ENCODE measurements at places on chromosomes 4 and X. TPM values are rescaled to one million over a fixed set of nuclear protein-coding genes. Genes with fewer than 3 reads are reported as not detected.

DNA sequence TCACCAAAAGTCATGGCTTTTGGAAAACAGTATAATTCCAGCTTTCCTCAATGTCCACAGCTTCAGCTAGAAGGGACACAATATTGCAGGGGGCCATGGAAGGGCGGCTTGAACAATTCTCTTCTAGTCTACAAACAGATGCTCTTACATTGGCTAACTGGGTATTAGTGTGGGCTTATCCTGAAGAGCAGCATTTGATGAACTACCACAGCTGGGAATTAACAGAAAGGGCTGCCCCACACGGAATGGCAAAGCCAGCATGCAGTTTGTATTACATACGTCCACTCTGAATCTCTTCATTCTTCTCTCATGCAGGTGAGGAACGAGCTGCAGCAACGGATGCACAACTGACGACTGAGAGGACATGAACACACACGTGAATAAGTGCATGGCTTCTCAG, 13.0 kb upstream of the PDCL2 start:
- no peak for DNase-seq

- peak; percentile 4 for DNase-seq
These were observed 762 bp downstream of the PIGA start for GRCh38 chrX:15334561-15334960.

- DNase-seq = no peak
These were observed 65.0 kb downstream of the ATXN3L start for GRCh38 chrX:13254870-13255269.

GRCh38 chrX:8971116-8971515, 62.8 kb downstream of the FAM9B start:
- DNase-seq = peak; percentile 30

DNA sequence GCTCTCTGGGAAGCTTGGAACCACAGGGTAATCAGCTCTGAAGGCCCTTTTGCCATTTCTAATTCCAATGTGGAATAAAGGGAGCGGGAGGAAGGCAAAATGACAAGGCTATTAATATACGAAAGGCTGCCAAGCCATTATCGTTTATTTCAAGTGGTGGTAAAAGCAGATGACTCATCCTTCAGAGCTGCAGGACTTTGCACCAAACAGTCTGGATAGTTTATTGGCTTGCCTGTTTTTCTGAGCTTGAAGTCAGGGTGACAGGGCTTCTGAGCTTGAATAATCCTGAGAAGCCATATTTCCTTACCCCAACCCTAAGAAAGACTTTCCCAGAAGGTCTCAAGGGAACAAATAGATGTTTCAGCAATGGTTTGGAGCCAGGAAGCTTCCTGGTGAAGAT, 7.7 kb upstream of the GABRE start:
- DNase-seq = no peak

DNA sequence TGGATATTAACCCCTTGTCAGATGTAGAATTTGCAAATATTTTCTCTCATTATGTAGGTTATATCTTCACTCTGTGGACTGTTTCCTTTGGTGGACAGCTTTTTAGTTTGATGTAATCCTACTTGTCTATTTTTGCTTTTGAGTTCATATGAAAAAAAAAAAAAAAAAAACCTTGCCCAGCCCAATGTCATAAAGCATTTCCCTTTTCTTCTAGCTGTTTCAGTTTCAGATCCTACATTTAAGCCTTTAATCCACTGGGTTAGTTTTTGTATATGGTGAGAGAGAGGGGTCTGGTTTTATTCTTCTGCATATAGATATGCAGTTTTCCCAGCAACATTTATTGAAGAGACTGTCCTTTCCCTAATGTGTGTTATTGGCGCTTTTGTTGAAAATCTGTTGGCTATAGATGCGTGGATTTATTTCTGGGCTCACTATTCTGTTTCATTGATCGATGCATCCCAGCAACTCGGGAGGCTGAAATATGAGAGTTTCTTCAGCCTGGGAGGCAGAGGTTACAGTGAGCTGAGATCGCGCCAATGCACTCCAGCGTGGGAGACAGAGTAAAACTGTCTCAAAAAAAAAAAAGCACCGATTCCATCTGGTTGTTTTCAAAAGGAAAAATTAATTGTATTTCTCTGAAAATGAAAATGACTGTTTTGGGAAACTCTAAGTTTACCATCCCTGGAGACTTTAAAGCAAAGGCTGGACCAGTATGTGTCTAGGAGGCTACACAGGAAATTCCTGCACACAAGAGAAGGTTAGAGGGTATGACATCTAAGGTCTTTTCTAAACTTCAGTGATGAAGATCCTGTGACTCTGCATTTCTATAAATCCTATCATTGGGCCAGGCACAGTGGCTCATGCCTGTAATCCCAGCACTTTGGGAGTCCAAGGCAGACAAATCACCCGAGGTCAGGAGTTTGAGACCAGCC, 35.6 kb downstream of the STEEP1 start:
- DNase-seq = no peak

GRCh38 chr4:21452931-21453330, 495.6 kb downstream of the KCNIP4 start:
- DNase-seq = no peak

DNA sequence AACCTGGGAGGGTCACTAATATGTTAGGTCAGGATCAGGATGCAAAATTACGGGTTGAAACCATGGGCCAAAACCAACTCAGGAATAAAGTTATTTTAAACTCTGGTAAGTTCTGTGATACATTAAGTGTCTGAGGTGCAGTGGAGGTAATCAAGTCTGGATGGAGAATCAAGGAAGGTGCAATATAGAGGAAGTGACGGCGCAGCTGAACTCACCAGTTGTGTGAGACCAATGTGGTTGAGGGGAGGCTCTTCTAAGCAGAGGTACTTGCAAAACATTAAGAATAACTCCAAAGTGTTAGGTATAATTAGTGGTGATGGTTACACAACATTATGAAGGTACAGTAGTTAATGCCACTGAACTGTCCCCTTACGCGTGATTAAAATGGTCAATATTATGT, 19.7 kb downstream of the GAB3 start:
- no peak for DNase-seq

DNA sequence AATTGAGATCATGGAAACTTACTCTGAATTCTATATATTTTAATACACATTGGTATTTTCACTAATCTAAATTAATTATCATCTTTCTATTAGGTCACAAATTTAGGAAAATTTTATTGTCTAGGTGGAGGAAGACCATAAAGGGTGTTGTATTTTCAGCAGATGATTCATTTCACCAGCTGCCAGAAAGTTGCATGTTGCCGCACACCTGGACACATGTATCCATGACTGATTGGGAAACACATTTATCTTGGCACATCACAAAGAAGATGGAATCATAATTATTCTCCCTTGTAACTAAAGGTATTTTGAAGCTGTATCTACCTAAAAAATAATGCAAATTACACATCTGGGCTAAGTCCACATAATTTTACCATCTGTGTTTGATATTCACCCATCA, 33.1 kb downstream of the SLC7A11 start:
- no peak for DNase-seq

DNA sequence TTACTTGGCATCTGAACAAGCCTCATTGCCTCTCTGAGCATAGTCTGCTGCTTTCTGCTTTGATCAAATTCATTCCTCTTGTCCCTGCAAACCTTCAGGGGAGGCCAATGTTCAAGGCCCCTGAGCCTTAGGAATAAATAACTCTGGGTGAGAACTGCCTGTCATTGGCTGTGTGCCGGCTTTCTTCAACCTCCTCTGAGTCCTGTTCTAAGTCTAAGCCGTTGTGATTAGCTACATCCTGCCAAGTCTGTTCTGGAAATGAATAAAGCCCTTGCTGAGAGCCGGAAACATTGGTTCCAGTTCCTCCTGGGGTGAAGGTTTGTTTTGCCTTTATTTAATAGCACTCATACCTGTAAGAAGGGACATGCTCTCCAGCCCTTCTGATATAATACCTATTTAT, 13.8 kb downstream of the RNF4 start:
- no peak for DNase-seq

GRCh38 chrX:44514272-44514671, 28.4 kb downstream of the FUNDC1 start:
- no peak for DNase-seq

DNA sequence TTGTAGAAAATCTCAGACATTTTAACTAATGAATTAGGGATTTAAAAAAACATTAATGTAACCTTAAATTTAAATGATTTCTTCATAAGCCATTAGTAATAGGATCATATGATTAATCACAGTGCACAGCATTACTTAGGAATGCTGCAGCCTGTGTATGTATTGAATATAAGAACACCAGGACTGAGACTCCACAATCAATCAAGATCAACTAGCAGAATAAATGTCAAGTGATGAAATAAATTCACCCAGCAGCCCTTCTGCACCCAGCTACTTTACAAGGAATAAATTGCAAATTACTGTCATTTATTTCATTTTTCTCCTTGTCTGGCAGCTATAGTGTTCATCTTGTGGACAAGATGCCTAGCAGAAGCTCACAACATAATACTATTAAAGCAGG, 46.5 kb downstream of the NEIL3 start:
- DNase-seq = no peak

DNA sequence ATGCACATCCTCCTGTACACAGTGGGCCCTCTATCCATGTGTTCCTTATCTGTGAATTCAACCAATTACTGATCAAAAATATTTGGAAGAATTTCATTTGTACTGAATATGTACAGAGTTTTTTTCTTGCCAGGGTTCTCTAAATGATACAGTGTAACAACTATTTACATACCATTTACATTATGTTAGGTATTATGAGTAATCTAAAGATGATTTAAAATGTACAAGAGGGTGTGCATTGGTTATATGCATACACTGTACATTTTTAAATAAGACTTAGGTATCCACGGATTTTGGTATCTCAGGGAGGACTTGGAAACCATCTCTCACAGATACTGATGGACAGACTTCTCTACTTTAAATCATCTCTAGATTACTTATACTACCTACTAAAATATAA, 1333.9 kb downstream of the PCDH18 start:
- no peak for DNase-seq

GRCh38 chr4:120829113-120829831, 93.3 kb downstream of the PRDM5 start:
- no peak for DNase-seq

DNA sequence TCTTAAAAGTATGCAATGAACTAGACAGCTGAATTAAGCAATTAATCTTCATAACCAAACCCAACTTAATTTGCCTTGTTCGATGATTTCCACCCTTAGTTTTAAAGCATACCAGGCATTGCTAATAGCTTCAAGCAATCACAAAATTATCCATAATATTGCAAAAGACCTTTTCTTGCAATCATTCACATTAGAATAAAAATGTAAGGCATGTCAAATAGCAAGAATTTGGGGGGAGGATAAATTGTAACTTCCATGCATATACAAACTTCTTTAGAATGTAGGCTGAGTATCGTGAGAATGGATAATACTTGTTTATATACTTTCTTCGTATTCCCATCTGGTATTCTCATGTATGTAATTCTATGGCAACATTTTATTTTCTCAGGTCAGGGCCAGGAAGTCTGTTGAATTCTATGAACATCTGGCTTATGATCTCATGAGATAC, 28.7 kb upstream of the BMP2K start:
- DNase-seq = no peak

DNA sequence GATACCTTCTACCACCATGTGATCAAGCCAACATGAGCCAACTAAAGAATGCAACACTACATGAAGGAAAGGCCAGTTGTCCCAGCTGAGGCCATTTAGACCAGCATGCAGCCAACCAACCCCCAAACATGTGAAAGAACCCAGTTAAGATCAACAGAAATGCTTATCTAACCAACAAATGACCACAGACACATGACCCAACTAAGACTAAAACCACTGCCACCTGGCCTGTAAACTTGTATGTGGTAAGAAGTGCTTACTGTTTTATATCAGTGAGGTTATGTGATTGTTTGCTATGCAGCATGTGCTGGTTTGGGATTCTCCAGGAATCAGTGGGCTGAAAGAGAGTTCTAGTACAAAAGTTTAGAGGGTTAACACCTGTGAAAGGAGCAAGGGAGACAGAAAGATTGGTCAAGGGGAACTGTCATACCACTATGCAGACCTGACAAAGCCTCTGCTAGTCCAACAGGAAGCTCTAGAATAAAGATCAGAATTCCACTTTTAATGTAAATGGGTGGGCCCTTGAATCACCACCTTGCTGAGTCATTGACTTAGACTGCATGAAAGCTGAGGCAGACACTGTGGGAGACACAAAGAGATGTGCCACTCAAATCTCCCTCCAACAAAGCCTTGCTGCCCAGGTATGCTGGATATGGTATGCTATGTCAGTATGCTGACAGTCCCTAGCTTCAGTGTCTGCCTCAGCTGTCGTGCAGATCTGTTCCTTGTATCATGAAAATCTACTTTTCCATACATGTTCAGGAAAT, 6.1 kb upstream of the SH3D19 start:
- no peak for DNase-seq

DNA sequence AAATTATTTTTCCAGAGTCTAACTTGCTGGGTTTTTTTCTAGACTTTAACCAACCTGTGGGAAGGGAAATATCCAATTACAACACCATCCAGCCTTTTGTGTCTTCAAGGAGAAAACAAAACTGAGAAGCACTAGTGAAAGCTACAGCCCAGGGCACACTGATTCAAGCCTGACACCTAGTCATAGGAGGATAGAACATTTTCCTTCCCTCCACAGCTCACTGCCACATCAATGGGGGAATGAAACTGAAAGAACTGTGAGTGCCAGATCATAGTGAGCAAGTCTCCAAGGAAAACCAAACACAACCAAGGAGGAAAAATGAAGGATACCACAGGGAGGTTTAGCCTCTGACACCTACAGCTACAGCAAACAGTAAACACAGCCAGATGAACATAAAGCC, 43.3 kb upstream of the MAGEA8 start:
- no peak for DNase-seq

DNA sequence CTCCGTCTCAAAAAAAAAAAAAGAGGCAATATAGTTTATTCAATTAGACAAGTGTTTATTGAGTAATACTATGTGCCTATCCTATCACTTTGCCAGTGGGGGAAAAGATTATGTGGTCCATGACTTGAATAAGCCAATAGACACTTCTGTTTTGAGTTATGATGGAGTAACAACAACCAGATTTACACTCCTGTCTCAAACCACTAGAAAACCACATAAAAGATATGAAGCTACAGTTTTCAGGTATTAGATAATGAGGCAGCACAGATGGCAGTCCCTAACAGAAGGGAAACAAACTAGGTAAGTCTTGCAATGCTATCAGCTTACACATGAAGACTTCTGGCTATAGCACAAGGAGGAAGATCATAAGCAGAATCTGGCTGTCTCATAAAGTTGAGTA, 22.5 kb downstream of the NFXL1 start:
- DNase-seq = no peak

GRCh38 chrX:154855256-154855655, 20.8 kb upstream of the SMIM9 start:
- DNase-seq = no peak

GRCh38 chr4:144582105-144582850, 63.7 kb upstream of the HHIP start:
- no peak for DNase-seq

GRCh38 chrX:16722481-16722880, 3.1 kb downstream of the SYAP1 start:
- peak; percentile 26 for DNase-seq

Gene TCEANC
- 1.7 TPM for polyA plus RNA-seq

Gene N4BP2
- 4.0 TPM for polyA plus RNA-seq

Gene CCDC160
- not detected for polyA plus RNA-seq

Gene AIMP1
- 60.4 TPM for polyA plus RNA-seq

Gene JAKMIP1
- polyA plus RNA-seq = not detected

Gene MEPE
- polyA plus RNA-seq = not detected

Gene PLXNB3
- 1.6 TPM for polyA plus RNA-seq

Gene HSPA4L
- polyA plus RNA-seq = 12.3 TPM

Gene GNRHR
- not detected for polyA plus RNA-seq

Gene SUPT20HL2
- not detected for polyA plus RNA-seq

Gene VCX
- polyA plus RNA-seq = 9.8 TPM

Gene IL2
- polyA plus RNA-seq = not detected

Gene DUSP21
- polyA plus RNA-seq = 1.5 TPM

Gene MBNL3
- polyA plus RNA-seq = 0.03 TPM

Data from K562 (cell line).